ENCODE measurements at places on chromosomes 4 and X.

GRCh38 chrX:119942173-119942819 is 1.3 kb downstream of the NKAP start:
- no peak for DNase-seq

GRCh38 chr4:175772170-175772705 is 39.8 kb downstream of the GPM6A start:
- no peak for DNase-seq

- no peak for DNase-seq
Measured at GRCh38 chr4:163701916-163702315, 207.4 kb downstream of the TMA16 start.

DNA sequence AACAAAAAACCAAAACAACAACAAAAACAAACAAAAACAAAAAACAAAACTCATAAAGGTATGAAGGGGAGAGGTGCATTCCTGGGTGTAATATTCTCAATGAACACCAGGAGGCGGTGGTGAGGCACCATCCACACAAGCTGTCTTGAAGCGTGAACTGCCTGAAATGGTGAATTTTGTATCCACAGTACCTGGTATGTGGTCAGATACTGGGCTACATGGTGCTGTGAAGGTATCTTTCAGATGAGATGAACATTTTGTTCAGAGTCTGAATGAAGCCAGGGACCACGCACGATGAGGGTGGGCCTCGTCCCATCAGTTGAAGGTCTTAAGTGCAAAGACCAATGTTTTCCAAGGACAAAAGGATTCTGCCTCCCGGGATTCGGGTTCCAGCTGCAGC is 58.5 kb downstream of the ASMT start:
- no peak for DNase-seq

DNA sequence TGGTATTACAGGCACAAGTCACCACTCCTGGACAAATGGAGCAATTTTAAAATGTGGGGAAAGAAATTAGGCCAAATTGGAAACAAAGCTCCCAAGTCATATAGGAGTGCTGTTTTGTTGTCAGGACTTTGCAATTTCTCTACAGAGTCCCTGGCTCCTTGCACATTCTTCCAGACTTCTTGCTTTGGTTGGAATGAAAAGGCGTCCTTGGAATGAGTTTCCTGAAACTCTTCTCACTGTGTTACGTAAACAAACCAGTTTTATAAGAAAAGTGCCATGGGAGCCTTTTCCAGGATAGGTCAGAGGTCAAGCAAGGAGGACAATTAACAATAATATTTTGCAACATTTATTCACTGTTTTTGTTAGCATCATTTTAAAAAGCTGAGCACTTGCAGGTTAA is 32.4 kb upstream of the KIT start:
- DNase-seq, result no peak

DNA sequence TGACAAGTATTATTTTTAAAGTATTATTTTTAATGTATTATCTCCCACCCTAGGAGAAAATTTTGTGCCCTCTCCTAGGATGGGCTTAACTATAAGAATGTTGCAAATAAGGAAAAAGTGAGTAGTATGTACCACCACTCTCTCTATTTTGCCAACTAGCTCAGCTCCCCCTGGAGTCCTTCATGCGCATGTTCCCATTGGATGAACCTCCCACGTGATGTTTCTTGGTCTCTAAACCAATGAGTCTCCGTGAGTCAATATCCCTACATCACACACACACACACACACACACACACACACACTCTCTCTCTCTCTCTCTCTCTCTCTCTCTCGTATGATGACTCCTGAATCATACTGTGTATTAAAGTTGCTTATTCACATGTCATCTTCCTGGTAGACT is 129.7 kb upstream of the ZFP42 start:
- DNase-seq, result no peak

DNA sequence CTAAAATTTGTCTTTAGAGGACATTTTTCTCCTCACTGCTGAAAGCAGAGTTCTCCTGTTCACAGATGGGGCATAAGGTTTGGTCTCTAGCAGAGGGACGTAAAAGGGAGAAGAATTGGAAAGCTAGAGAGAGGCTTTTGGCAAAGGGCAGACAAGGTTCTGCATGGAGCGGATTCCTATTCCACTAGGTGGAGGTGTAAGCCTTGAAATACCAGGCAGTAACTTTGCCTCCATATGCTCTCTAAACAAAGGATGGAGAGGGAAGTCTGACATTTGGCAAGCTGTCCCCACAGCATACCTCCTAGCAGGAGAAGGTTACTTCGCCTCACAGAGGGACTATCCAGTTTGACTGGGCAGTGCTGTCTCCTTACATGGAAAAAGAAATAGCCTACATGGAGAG is 174.7 kb downstream of the DACH2 start:
- no peak for DNase-seq

DNA sequence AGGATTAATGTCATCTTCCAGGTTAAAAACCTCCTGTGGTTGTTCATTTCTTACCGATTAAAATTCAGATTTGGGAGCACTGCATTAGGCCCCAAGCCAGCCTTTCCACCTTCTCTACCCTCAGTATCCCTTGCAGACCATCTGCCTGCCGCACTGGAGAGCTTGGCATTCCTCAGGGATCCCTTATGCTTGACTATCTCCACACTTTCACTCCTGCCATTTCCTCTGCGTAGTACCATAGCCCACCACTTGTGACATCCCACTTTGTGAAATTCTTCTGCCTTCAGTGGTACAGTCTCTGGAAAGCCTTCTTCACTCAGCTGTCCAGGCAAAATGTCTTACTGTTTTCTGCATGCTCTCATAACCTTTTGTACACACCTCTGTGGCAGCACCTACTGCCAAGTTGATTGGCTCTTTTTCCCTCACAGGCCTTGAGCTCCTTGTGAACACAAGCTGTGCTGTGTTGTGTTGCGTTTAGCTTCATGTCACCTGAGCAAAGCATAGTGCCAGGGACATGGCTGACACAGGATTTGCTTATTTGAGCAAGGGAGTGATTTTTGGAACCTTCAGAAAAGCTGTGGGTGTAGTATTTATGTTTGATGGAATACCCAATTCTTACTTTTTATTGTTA is 156.4 kb downstream of the ARX start:
- DNase-seq, result no peak

- DNase-seq, result peak; percentile 5
Measured at GRCh38 chrX:33434256-33435092, 223.1 kb upstream of the DMD start.

- no peak for DNase-seq
Measured at GRCh38 chrX:131187206-131187605, 101.9 kb downstream of the IGSF1 start.

- DNase-seq, result no peak
Measured at GRCh38 chr4:187470061-187470460, 525.5 kb upstream of the ZFP42 start.

DNA sequence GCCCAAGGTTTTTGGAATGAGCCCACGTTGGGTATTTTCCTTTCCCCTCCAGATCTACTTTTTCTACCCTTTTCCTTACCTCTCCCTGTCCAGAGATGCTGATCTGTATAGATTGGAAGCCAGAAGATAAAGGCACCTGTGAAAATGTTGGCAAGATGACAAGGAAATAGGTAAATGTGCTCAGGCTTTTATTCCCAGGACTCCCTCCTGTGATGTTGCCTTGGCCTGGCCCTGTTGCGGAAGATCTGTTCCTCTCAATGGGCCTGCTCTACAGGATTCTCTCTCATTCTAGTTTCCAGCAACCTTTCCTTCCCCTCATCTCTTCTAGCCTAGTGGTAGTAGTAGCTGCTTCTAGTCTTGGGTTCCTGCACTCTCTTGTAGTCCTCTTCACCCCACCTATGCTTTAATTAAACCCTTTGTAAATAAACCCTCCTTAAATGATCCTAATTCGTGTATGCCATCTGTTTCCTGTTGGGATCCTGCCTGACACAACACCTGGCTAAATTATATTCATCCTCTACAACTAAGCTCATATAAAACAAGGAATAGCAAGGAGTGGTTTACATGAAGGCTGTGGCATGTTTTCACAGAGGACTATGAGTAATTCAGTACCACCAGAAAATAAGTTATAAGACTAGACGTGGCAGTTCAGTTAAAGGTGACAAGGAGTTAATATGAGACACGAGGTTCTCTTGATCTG is 95.7 kb upstream of the MAOA start:
- DNase-seq, result no peak

GRCh38 chr4:41281038-41281634 is 24.4 kb downstream of the UCHL1 start:
- peak; percentile 18 for DNase-seq

GRCh38 chr4:52010986-52011385 is 9.2 kb downstream of the LRRC66 start:
- no peak for DNase-seq

Data from amygdala (tissue), 56 donors.